ENCODE measurements at places on chromosomes 7 and 10.

DNA sequence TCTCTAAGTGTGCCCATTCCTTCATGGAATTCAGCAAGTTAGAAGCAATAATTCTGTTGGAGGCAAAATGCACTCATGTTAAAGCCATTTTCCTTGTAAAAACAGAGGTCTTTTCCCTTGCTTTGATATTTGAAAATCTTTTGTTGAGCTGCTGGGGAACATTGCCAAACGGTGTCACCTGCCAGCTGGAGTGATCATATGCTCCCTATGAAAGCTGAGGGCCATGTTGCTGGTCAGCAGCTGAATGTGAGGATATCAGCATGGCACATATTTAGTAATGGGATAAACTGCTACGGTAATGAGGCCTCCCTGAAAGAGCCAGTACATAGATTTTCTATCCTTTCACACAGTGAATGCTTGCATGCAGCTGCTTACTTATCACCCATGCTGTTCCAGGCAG, 224.3 kb downstream of the THSD7A start:
- DNase-seq: no peak

DNA sequence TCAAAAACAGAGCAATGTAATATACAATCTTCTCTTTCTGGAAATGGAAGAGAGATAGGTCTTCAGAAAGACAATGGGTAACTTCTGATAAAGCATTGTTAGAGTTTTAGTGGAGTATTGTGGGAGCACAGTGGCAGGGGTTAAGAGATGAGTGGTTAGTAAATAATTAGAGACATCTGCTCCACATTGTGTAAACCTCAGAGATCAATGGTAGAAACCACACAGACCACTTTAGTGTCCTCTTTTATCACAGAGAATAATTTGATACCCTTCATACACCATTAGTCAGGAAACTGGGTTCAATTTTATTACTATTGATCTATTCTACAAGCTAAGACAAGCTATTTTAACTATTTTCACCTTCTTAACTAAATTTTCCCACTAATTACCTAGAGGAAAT, 35.9 kb upstream of the MAGI2 start:
- no peak for DNase-seq

DNA sequence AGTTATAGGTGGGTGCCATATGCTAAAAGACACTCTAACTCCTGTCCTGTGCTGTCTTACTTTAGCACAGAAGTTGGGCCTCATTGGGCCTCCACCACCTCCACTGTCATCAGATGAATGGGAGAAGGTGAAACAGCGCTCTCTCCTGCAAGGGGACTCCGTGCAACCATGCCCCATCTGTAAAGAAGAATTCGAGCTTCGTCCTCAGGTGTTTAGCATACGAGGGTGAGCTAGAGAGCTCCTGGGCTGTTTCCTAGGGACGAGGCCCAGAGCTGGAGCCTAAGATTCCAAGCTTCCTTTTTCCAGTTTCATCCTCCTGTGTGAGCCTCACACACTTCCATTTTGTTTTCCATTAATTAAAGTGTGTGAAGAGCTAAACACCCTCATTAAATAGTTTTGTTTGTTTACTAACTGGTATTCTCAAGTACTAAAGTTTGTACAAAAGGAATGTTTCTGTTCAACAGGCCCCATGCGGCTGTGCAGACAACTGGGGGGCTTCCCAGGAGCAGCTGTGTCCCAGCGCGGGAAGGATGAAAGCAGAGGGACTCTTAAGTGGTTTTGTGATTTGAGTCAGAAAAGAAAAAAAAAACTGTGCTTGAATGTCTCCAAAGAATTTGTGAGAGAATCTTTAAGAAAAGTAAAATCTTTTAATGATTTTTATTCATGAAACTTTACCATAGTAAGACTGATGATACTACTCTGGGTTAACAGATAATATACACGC, 14.1 kb downstream of the RNF32 start:
- DNase-seq: no peak

GRCh38 chr10:45075826-45076380, 75.2 kb downstream of the ZNF22 start:
- DNase-seq: no peak

DNA sequence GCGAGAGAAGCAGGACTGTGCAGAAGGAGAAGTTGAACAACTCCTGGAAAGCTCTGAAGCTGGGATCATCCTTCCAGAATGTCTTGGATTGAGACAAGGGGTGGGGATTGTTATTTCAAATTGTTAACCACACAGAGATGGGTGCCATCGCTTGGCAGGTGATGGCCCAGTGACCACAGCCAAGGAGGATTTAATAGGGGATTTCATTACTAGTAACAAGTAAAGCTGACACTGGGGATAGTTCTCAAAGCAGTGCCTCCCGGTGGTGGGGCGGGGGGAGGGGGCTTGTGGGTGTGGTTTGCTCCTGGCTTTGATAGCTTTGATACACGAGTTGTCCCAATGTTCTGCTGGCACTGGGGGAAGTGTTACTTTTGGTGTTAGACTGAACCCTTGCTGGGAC, 59.2 kb downstream of the ZNF503 start:
- DNase-seq: no peak

DNA sequence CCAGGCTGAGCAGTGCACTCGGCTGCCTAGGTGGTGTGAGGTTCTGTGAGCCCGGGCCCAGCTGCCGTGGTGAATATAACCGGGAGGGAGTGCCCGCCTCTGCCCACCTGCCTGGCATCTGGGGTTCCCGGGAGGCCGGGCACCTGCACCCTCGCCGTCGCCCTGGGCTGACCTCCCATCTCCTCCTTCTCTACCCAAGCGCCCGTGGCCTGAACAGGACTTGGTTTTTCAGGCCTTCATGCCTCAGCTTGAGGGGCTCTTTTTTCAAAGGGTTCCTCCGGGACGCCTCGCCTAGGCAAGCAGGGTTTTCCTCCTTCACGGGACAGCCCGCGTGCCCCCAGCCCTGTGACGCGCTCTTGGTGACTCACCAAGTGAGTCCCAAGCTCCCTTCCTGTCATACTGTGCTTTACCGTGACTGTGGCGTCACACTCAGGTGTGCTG, 9.9 kb downstream of the INPP5A start:
- no peak for DNase-seq

DNA sequence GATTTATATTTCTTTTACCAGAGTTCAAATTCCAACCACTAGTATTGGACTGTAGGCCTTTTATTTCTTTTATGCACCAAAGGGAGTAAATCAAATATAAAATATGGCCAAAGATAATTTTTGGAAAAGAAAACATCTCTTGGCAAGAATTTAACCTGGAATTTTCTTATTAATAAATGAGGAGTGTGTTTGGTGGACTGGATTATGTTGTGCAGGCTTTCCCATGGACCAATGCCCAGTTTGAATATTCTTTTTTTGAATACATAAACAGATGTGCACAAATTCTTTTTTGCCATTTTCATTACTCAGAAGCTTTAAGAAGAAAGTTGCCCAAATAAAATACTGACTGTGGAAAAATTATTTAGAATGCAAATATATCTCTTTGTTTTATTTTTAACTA, 22.1 kb upstream of the PRKG1 start:
- no peak for DNase-seq

GRCh38 chr7:151880688-151881087, 3.8 kb upstream of the PRKAG2 start:
- no peak for DNase-seq

DNA sequence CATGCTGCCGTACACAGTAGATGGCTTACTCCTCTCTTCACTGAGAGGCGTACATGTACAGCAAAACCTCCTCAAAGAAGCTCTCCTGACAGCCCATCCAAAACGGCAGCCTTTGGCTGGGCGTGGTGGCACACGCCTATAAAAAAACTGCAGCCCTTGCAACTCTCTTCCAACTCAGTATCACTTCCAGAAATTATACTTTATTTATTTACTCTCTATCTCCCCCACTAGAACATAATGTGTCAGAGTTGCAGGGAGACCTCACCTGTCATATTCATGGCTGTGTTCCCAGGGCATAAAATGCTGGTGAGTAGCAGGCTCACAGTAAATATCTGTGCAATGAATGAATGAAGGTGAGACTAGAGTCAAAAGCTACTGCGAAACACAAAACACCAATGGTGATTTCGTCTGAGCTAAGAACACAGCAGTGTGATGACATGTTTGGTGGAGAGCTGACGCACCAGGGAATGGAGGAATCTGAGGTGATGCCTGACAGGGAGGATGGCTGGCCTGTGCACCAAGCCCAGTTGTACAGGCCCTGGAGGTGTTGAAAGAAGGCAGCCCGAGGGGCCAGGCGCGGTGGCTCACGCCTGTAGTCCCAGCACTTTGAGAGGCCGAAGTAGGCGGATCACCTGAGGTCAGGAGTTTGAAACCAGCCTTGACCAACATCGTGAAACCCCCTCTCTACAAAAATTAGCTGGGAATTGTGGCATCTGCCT, 55.3 kb downstream of the COBL start:
- no peak for DNase-seq

GRCh38 chr10:78935697-78936407, 132.9 kb upstream of the ZMIZ1 start:
- no peak for DNase-seq

DNA sequence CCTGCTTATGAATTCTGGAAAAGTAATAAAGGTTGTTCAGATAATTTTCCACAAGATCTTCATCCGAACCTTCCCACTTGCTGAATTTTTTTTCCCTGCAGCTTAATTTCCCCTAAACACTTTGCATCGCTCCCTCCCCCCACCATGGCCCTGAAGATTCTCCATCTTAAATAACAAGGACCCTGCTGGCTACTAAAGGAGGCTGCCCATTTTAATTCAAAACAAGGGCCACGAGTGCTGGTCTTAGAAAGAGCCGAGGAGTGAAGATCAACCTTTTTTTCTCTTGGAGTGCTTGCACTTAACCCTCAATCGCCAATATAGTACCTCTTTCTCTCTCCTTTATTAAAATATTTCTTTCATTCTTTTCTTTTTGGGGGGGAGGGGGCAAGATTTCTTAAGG, 9.2 kb upstream of the SP8 start:
- no peak for DNase-seq

DNA sequence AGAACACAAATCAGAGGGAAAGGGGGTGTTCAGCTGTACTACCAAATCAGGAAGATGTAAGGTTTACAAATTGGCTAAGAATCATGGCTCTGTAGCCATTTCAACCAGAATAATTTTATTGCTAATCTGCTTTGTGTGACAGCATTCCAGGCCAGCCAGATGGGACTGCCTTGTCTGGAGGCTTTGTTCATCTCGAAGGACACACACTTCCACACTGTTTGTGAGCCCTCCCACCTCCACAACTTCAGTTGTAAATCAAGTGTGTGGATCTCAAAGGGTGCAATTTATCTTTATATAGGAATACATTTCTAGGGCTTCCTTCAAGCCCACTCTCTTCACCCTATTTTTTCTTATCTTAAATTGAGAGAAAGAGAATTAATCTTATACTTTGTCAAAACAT, 6.9 kb upstream of the OIT3 start:
- no peak for DNase-seq

DNA sequence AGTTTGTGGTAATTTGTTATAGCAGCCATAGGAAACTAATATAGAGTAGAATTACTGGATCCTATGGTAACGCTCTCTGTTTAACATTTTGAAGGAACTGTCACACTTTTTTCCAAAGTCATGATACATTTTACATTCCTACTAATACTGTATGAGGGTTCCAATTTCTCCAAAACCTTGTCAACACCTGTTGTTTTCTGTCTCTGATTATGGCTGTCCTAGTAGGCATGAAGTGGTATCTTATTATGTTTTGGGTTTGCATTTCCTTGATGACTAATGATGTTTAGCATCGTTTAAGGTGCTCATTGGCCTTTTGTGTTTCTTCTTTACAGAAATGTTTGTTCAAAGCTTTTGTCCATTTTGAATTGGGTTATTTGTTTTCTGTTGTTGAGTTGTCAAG, 69.6 kb downstream of the VPS50 start:
- DNase-seq: no peak
